GOT3 (cell line): ENCODE measurements at places on chromosomes 3 and 15.

GRCh38 chr3:66304293-66304692 is 83.5 kb downstream of the SLC25A26 start:
- DNase-seq: no peak

DNA sequence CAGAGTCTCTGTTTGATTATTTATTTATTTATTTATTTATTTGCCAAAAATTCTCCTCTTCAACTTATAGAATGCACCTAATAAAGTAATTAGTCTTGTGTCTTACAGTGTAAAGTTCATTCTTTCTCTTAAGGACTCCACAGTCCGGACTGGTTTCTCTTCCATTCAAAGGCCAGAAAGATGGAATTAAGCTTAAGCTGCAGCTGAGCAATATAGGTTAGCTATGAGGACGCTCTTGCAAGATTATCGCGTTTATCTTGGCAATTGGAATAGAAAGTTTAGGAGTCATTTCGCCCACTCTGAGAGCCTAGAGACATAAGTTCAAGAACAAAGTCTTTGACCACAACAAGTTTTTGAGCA is 15.0 kb downstream of the TAGLN3 start:
- DNase-seq: no peak

GRCh38 chr3:26752466-26752865 is 129.9 kb downstream of the LRRC3B start:
- DNase-seq: no peak

DNA sequence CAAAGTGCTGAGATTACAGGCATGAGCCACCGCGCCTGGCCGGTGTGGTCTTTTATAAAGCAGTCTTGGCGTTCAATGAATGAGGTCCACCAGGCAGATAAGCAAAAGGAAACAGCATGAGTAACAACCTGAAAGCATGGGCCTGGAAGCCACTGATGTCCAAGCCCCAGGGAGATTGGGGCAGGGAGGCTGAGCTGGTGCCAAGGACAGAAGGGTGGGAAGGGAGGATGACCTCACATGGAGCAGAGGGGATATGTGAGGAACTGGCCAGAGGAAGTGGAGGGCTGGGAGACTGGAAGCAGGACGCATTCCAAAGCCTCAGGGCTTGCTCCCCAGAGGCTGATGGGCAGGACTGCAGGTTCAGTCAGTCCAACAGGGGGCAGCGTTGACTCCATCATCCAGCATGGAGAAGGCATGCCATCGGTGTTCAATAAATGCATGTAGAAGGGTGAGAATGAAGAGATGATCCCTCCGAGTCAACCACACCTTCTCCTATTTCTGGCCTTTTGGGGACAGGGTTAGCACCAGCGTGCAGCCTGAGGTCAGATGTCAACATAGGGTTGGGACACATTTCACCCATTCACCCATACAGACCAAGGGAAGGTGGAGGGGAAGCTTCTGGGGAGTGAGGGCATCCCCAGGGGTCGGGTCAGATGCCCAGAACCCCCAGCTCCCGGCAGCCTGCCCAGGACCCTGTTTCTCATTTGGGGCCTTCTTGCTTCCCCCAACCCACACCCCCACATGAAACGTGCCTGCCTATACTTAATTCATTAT is 14.8 kb downstream of the MYL3 start:
- DNase-seq: no peak

DNA sequence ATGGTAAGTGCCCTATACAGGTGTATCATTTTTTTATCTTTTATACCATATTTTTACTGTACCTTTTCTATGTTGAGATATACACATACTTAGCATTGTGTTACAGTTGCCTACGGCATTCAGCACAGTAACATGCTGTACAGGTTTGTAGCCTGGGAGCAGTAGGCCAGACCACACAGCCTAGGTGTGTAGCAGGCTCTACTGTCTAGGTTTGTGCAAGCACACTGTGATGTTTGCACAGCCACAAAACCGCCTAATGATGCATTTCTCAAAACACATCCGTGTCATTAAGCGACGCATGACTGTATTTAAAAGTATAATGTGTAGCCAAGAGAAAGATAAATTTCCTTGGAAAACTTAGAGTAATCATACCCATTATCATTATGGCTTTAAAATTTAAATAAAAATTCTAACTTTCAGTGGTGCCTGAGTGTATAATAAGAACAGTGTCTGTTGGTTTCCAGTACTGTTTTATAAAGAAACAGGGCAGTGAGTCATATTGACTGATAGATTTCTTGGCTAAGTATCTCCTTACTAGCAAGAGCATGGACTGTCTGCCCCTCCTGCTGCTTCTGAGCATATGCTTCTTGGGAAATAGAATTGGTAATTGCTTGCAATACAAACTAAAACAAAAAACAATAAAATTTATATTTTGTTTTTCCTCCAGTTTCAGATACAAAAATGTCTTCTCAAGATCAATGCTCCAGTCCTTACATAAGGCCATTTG is 18.3 kb downstream of the CALML4 start:
- no peak for DNase-seq

DNA sequence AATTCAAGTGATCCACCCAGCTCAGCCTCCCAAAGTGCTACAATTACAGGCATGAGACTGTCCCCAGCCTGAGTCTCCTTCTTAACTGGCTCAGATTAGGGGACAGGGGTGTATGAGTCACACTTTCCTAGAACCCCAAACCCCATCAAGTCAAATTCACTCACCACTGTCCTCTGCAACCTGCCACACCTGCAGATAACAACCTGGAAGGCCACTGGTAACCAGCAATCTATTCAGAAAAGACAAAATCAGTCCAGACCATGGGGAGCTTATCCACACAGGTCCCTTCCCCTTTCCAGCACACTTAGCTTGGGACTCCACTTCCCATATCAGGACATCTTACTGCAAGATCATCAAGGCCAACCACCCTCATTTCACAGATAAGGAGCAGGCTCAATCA is 6.4 kb downstream of the WDR73 start:
- no peak for DNase-seq

DNA sequence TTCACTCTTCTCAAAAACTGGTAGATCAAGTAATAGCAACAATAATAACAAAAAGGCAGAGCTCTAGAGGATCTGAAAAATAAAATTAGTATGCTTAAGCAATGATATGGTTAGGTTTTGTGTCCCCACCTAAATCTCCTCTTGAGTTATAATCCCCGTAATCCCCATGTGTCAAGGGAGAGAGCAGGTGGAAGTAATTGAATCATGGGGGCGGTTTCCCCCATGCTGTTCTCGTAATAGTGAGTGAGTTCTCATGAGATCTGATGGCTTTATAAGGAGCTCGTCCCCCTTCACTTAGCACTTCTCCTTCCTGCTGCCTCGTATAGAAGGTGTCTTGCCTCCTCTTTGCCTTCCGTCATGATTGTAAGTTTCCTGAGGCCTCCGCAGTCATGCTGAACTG is 60.2 kb upstream of the ABHD2 start:
- DNase-seq: no peak

GRCh38 chr15:66294932-66295235 is 1.5 kb downstream of the DIS3L start:
- DNase-seq: no peak

- no peak for DNase-seq
Measured at GRCh38 chr15:86044981-86045380, 34.7 kb upstream of the AGBL1 start.

DNA sequence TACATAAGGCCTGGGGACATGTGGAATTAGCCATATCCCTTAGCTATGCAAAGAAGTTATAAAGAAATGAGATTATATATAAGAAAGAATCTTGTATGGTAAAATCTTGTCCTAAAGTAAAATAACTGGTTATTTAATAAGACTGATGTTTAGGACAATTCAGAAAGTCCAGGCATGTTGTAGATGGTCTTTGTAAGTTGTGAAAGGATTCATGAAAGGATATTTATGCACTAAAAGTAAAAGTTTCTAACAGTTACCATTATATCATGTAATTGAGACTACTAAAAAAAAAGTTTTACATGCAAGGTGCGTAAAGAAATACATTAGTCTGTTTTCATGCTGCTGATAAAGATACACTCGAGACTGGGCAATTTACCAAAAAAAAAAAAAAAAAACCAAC is 146.3 kb downstream of the FMN1 start:
- no peak for DNase-seq

GRCh38 chr3:55297706-55298105 is 189.4 kb downstream of the WNT5A start:
- DNase-seq: no peak

GRCh38 chr15:50190166-50190570 is 8.2 kb downstream of the SLC27A2 start:
- DNase-seq: no peak

GRCh38 chr3:157868946-157869345 is 237.3 kb downstream of the SHOX2 start:
- no peak for DNase-seq

DNA sequence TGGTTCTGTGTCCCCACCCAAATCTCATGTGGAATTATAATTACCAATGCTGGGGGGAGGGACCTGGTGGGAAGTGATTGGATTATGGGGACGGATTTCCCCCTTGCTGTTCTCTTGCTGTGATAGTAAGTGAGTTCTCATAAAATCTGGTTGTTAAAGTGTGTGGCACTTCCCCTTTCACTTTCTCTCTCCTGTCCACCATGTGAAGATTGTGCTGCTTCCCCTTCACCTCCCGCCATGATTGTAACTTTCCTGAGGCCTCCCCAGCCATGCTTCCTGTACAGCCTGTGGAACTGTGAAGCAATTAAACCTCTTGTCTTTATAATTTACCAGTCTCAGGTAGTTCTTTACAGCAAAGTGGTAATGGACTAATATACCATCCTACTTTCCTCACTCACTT is 289.6 kb downstream of the EFHB start:
- no peak for DNase-seq

GRCh38 chr15:48928877-48929538 is 34.7 kb downstream of the SHC4 start:
- DNase-seq: no peak

DNA sequence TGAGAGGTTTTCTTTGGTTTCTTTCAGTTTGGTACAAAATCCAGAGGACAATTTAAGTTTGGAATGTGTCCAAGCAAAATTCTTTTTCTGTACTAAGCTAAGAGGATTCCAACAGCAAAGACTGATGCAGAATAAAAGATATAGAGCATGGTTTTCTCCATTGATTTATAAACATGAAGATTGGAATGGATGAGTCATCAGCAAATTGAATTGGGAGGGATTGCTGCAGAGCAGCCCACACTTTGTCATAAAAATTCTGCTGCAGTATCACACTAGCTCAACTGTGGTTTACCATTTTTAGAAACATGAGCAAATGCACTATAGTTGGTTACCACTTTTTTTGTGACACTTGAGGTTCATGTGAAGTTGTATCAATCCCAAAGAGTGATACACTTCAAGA is 16.1 kb upstream of the LARP6 start:
- DNase-seq: no peak

GRCh38 chr3:56921573-56922453 is 120.1 kb upstream of the ARHGEF3 start:
- DNase-seq: no peak

- no peak for DNase-seq
Measured at GRCh38 chr15:63210151-63211091, 21.0 kb downstream of the RAB8B start.

DNA sequence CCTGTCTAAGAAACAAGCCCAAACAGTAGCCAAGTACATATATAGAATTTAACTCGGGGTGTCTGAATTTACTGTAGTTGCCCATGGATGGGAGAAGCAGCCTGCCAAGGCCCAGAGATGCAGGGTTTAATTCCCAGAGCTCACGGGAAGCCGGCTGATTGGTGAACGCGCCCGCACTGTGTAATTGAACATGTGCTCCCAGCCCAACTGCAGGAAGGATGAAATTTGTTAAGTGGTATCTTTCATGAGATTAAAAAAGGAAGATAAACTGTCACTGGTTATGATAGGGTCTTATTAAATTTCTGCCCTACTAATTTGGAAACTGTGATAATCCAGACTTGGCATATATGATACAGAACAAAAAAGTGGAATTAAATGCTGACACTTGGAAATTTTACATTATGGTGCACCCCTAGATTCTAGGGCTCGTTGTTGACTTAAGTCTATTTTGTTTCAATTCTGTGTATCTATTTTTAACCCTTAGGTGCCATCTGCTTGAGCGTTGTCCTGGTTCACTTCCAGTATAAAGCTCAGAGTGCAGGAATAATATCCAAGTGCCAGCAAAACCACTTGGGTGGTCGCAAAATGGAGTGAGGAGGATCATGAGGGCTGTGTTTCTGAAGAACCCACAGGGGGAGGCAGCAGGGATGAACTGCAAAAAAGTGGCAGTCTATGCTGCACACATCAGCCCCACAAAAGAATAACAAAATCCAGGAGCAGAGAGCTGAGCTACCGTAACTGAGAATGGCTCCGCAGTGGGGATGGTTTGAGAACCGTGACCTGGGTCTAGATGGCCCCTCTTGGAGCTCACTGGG is 13.8 kb upstream of the TMC3 start:
- DNase-seq: no peak

DNA sequence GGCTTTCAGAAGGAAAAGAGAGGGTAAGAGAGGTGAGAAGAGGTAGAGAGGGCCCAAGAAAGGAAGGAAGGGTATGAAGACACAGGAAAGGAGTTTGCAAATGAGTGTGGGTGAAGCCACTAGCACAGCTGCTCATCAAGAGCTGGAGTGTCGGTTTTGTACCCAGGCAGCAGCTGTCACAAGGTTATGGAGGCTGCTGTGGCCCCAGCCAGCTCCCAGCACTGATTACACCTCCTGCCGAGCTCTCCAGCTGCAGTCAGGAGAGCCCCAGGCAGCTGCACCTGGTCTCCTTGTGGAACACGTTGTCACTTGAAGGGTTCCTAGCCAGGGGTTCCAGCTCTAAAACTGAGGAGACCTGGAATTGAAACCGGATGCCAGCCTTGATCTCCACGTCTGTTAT is 60.4 kb upstream of the CHD2 start:
- DNase-seq: no peak

DNA sequence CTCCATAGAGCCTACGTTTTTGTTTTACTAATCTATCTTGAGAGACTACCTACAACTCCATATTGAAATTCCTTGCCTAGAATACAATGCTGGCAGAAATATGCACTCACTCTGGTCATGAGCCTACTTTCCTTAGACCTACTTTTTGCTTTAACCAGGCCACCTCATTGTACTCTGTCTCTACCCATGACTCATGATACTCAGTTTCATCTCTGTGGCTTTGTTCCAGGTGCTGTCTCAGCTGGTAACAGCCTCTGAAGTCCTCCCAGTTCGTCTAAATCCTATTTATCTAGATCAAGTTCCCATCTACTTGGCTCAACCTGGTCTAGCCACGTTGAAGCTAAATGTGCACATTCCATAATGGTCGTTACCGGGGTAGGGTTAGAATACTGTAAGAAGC is 536.4 kb downstream of the RSL24D1 start:
- DNase-seq: no peak

- DNase-seq: no peak
Measured at GRCh38 chr3:50473768-50474167, 29.7 kb downstream of the CACNA2D2 start.

DNA sequence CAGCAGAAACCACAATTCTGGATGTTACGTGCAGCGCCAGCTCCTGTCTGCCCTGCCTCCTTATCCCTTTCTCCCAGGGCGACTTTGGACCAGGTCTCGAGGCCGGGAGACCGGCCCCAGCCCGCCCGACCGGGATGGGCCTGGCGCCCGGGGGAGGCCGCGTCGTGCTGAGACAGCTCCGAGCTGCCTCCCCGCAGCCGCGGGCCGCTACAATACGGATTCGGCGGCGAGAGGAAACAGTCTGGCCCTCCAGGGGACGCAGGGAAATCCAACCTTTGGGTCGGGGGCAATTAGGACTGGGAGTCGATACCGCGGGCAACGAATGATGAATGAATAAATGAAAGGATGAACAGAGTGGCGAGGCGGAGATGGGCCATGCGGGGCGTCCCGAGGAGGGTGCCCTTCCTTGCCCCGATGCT is 537 bp downstream of the GRAMD2A start:
- no peak for DNase-seq
